ENCODE measurements at places on chromosomes 4 and X.

DNA sequence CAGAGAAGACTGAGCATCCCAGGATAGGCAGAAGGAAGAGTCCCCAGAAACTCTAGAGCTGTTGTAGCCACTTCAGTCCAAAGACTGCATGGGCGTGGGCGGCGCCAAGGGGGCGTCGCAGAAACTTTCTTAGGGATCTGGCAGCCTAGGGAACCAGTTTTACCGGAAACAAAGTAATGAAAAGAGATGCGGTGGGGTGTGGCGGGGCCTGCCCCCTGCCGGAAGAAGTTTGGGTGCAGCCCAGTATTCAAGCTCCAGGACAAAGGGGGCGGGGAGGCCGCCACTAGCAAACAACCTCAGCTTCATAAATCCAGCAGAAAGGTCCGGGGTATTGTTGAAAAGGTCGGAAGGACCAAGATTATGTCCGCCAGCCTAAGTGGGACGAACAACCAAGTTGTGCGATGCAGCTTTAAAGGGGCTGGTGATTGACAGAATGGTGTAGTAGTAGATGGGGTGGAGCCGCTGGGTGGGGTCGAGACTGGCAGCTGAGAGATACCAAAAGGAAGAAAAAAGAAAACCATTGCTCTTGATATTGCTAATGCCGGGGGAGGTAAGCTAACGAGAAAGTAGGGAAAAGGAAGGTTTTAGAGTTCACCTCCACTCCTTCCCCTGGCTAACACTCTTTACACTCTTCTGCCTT is 190.5 kb downstream of the RRAGB start:
- DNase-seq = no peak

DNA sequence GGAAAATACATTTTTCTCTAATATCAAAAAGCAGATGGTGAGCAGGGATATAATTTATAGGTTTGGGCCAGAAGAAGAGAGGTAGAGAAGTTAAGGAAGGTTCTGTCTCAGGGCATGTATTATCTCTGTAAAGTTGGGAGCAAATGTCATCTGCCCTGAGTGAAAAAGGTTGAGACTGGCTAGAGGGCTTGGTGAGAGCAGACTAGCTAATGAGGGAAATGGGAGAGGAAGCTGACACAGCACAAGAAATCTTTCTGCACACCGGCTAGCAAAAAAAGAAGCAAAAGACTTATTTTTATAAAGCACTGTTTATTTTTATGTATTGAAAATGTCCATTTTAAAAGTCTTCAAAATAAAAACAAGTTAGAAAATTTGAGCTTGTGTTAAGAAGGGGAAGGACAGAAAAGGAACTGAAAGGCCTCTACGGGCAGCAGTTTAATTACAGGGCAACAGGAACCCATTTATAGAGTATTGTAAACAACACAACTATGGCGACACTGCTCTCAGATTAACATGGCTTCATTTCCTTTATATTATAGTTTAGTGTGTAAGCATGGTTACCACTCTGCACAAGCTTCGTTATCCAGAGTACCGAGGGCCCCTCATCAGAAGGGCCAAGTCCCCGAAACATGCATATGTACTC is 17.4 kb downstream of the CD40LG start:
- no peak for DNase-seq

DNA sequence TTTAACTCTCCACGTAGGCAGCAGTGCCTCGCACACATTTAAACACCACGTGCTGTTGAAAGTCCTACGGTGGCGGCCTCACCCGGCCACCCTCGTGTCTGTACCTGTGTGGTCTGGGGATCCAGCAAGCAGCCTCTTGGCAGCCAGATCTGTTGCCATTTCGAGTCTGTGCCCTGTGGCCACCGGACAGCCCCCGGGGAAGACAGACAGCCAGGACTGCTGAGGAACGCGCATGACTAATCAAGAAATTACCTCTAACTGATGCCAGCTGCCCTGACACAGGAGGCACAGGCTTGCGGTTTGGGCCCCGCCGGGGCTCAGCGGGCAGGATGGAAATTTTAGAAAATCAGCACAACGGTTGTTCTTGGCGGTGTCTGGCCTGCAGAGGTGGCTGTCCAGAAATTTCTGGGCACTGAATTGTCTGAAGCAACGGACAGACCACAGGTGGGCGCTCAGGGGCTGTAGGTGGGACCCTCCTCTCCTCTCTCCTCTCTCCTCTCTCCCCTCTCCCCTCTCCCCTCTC is 15.6 kb upstream of the ASMTL start:
- DNase-seq = no peak

- no peak for DNase-seq
Observed at GRCh38 chr4:46886711-46887110, 22.3 kb downstream of the COX7B2 start.

- no peak for DNase-seq
Observed at GRCh38 chr4:13452927-13453579, 31.1 kb downstream of the RAB28 start.

DNA sequence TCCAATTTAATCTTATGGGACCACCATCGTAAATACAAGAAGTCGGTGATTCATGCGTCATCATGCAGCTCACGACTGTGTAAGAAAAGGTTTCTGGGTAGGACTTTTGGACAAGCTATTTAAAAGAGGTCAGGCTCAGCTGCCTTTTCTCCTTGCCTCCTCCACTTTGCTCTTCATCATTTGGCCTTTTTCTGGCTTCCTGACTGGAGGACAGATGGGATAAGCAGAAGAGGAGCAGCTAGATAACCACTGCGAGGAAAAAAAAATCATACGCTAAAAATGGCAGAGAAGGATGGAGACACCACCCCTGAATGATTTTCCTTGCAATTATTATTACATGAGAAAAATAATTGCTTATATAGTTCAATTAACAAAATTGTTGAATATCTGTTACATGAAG is 294.3 kb upstream of the FSTL5 start:
- no peak for DNase-seq

DNA sequence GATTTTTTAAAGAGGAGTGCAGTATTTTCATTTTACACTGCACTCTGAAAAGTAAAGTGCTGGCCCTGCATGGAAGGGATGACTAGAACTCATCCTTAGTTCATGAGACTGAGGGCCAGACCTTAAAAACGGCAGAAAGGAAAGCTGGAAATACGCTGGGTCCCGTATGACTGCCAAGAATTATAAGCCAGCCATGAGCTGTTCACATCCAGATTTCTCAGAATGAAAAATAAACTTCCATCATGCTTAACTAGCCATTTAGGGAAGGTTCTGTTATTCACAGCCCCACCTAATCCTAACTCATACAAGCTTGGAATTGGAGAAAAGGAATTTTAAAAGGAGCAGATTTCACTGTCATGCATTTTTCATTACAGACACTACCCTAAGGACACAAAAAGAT is 894.4 kb downstream of the FAT4 start:
- no peak for DNase-seq

- DNase-seq = no peak
Observed at GRCh38 chrX:19789782-19790181, 97.6 kb downstream of the SH3KBP1 start.

DNA sequence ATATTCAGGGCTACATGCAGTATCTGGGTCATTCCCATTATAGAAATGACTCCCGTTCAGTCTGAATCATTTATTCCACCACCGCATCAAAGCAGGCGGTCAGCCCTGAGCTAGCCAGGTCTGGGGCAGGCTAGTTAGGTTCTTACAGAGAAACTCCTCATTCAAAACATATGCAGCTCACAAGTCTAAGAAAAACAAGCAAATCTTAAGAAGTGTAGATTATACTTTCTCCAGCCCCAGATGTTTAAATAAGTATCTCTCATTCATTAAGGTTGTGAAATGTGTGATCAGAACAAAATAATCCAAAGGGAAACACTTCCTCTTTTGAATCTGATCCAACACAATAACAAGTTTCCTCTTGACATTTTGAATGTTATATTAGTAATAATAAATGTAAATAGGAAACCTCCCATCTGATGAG is 441.9 kb downstream of the INPP4B start:
- DNase-seq = no peak

DNA sequence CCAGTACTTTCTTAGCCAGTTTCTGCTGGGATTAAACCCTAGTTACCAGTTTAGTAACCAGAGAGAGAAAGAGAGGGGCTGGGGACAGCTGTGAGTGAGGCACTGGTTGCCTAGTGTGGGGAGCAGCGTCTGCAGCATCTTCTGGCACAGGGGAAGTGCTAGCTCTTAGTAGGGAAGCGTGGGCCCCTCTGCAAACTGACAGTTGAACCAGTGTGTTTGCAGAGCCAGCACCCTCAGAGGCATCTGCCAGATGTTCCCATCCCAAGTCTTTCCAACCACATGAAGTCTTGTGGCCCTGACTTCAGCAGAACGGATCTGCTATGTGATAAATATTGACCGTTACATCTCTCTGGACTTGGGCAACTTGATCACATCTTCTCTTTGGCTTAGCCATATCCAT is 15.0 kb downstream of the RBMX2 start:
- no peak for DNase-seq

DNA sequence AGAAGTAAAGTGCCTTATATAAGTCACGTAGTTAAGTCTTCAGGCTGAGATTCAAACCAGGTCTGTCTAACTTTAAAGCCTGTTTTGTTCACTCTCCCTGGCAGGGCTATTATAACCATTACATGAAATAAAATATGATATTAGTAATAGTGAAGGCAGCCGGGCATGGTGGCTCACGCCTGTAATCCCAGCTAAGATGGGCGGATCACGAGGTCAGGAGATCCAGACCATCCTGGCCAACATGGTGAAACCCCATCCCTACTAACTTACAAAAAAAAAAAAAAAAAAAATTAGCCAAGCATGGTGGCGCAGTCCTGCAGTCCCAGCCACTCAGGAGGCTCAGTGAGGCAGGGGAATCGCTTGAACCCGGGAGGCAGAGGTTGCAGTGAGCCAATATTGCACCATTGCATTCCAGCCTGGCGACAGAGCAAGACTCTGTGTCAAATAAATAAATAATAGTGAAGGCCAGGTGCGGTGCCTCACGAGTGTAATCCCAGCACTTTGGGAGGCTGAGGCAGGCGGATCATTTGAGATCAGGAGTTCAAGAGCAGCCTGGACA is 22.1 kb upstream of the SOWAHD start:
- no peak for DNase-seq

DNA sequence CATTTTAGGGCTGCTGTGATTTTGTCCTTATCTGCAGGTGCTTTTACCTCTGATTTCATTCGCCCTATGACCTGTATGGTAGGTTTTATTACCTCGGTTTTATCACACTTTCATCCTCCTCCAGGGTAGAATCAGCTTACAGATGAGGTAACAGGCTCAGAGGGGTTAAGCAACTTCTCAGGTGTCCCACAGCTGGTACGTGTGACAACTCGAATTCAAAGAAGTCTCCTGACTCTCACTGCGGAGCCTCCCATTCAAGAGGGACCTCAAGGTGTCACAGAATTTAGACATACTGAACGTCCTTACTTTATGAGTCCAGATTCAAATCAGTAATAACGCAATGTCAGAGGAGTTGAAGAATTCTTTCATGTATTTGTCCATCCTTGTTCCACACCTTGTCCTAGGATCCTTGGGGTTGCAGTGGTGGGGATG is 12.5 kb upstream of the KIAA0232 start:
- DNase-seq = no peak

DNA sequence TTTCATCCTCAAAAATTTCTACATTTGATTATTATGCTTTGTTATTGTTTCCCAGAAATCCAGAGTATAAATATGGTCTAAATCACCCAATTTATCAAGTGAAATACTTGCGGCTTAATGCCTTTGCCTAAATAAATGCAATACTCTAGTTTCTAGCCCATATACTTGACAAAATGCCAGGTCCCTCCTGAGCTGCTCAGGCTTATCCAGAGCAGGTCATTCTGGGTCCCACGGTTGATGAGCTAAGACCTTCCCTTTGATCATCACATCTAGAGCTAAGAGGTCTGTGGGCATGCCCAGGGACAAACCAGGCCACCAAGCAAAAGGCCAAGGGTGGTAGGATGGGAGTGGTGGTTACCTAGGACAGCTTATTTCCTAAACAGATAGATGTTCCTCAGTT is 180.1 kb downstream of the SMIM20 start:
- no peak for DNase-seq

DNA sequence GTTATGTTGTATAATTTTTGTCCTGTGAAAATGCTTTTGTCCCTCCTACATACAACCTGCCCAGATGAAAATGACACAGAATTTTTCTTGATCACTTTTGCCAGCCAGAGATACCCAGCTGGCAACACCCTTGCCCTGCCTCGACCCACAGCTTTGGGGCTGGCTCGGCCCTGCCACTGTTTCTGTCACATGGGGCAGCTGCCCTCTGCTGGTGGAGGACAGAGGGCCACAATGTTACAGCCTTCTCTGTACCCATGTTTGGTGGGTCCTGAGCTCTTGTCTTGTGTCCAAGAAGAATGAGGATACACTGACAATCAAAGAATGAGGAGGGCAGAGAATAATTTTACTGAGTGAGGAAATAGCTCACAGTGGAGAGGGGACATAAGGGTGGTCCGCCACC is 31.1 kb downstream of the BMP15 start:
- DNase-seq = no peak

DNA sequence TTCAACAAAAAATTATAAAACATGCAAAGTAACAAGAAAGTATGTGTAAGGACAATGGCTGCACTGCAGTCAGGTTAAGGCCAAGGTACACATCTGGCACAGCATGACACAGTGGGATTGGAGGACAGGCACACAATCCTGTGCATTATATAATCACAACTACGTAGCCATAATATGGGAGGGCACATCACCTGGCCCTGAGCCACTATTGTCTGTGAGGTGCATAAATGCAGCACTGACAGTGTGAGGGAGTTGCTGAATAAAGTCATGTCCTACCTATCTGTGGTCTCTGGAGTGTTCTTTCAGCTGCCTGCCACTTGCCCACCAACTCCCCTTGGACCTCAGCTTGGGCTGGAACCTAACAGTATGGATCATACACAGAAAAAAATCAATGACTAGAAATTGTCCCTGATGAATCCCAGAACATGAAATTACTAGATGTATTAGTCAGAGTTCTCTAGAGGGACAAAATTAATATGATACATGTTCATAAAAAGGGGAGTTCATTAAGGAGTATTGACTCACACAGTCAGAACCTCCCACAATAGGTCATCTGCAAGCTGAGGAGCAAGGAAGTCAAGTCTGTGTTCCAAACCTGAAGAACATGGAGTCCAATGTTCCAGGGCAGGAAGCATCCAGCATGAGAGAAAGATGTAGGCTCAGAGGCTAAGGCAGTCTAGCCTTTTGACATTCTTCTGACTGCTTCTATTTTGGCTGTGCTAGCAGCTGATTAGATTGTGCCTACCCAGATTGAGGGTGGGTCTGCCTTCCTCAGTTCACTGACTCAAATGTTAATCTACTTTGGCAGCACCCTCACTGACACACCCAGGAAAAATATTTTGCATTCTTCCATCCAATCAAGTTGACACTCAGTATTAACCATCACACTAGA is 46.4 kb upstream of the KCTD8 start:
- DNase-seq = no peak

DNA sequence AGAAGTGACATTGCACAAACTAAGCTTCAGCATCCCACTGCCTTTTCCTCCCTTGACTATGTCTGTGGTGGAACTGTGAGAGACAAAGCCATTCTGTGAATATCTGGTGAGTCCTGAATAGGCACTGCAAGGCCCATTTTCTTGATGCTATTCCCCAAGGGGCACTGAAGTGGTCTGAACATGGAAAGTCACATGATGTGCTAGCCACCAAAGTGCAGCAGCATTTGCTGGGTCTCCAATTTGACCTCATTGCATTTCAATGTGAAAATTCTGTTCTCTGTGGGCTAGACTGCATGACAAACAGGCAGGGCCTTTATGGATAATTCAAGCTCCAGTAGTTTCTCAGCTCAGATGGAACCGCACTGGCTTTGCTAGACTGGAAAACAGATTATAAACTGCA is 627.4 kb upstream of the BOD1L1 start:
- DNase-seq = no peak
